Fibroblast of skin of right biceps (primary cell): ENCODE measurements at places on chromosomes 16 and 17.

DNA sequence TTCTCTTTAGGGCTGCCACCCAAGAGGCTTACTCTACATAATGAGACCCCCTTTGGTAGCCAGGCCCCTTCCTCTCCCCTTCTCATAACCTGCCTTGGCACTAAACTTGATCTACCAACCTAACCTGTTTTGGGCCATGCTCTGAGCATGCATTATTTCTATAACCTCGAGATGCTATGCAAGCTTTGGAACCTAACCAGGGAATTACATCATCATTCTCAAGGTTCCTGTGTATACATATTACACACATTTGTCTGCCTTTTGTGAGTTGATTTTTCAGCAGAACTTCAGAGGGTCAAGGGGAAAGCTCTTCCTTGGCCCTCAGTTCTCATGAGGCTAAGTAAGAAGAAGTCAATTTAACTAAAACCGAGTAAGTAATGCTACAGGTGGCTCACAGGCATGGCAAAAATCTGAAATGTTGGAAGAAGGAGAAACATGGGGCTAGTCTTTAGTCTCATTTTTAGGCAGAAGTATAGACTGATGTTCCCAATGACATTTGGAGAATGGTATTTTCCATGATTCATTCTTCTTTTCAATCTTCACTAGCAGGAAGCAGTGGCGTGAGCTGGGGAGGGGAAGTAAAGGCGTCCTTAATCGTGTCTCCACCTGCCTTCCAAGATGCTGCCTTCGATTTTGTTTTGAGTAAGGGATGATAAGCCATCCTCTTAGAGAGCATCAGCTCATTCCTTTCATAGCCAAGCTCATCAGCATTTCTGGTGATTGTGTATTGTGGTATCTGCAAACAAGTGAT, 308.4 kb downstream of the ABCC12 start:
- peak; percentile 45 for DNase-seq

- no peak for DNase-seq
These were observed 153.9 kb upstream of the ZKSCAN2 start for GRCh38 chr16:25411396-25412081.

- peak; percentile 92 for DNase-seq
These were observed 4.5 kb upstream of the HEXIM1 start for GRCh38 chr17:45143767-45144198.

- DNase-seq: peak; percentile 74
These were observed 490.5 kb upstream of the ERCC4 start for GRCh38 chr16:13429416-13429815.

- DNase-seq: peak; percentile 36
These were observed 26.3 kb upstream of the METRNL start for GRCh38 chr17:83053021-83053681.

- peak; percentile 56 for DNase-seq
These were observed 2.9 kb downstream of the RNASEK start for GRCh38 chr17:7014995-7015958.

GRCh38 chr17:61897548-61898180, 30.1 kb downstream of the INTS2 start:
- no peak for DNase-seq

- no peak for DNase-seq
These were observed 97.7 kb downstream of the GSG1L start for GRCh38 chr16:27965801-27966200.

DNA sequence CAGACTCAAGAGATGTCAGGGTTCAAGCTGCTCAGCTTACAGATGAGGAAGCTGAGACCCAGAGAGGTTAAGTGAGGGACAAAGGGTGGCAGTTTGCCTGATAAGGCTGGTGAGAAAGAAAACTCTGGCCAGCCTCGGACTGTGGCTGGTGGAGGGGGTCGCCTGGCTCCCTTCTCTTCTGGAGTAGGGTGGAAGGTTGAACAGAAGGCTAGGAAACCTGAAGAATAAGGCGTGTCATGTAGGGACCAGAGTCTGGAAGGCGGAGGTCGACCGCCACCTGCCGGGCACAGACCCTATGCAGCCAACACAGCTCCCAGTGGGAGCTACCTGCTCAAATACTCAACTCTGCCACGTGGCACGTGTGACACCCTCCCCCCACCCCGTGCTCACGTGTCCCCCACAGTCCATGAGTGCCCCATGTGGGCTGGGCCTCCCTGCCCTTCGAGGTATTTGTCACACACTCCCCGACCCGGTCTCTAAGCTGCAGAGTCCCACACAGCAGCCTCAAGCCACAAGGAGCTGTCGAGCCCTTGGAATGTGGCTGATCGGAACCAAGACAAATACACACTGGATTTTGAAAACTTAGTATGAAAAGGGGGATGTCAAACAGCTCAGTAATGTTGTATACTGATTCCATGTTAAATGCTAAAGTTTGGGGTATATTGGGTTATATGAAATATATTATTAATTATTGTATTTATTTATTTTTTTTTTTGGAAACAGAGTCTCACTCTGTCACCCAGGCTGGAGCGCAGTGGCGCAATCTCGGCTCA, 11.8 kb downstream of the HID1 start:
- DNase-seq: peak; percentile 54

DNA sequence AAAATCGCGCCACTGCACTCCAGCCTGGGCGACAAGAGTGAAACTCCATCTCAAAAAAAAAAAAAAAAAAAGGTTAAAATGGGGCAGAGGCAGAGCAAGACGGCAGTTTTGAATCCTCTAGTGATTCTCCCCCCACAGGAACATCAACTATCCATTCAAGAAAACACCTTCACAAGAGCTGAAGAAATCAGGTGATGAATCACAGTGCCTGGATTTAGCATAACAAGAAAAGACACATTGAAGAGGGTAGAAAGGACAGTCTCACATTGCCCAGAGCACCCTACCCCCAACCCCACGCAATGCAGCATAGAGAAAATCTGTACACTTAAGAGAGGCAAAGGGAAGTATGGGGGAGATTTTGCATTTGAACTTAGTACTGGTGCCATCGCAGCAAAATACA, 28.8 kb upstream of the RNF43 start:
- no peak for DNase-seq

DNA sequence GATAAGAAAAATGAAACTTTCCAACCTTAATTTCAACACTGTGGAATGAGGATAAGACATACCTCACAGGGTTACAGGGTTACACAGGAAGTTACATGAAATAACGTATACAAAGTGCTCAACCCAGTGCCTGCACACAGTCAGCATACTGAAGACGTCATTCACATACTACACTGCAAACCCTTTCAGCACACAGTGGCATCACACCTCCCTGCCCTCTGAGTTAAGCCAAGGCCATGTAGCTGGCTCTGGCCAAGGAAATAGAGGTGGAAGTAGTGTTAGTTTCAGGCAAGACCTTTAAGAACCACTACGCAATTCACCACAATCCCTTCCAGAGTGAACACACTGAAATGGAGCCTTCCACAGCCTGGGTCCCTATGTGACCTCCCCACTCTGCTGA, 46.6 kb upstream of the GSG1L start:
- DNase-seq: no peak

GRCh38 chr17:44972953-44973352, 4.8 kb upstream of the C1QL1 start:
- DNase-seq: peak; percentile 62

DNA sequence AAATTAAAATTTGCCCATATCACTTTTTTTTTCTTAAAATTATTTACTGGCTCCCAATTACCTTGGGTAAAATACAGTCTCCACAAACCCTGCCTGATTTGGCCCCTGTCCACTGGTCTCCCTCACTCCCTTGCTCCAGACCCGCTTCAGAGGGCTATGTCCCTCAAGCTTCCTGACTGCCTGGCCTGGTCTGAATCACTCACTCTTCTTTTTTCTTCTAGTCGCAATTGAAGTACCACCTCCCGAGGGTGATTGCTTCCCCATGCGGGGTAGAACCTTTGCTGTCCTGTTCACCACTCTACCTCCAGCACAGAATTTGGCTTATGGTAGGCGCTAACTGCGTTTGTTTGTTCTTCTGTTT, 598 bp upstream of the PGAP3 start:
- no peak for DNase-seq

DNA sequence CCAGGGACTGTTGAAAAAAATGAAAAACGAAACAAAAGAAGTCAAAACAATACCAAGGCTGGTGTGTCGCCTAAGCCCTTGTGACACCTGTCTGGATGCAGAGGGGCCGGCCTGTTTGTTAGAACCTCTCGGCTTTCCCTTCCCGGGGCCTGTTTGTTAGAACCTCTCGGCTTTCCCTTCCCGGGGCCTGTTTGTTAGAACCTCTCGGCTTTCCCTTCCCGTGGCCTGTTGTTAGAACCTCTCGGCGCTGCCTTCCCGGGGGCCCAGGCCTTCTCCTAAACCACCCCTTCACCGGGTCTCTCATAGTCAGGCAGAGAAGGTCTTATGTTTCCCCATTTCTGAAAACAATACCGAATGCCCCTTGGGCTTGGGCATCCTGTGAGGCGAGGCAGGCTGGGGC, 180.0 kb downstream of the BANP start:
- DNase-seq: no peak

DNA sequence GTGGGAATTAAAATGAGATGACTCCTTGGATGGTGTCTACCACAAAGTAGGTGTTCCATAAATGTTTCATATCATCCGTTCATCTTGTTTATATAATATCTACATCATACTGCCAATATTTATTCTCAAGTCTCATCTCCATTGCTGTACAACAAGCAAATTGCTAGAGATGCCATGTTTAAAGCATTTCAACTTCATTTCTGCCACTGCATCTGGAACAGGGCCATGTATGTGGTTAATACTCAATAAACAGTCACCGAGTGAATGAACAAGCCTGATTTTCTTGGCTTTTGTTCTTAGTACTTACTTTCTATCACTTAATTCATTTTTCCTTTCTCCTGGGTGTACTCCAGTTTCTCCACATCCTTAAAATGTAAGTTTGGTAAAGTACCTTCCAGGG, 107.6 kb downstream of the KCNJ2 start:
- no peak for DNase-seq

GRCh38 chr17:263271-263670, 81.8 kb upstream of the DOC2B start:
- no peak for DNase-seq

DNA sequence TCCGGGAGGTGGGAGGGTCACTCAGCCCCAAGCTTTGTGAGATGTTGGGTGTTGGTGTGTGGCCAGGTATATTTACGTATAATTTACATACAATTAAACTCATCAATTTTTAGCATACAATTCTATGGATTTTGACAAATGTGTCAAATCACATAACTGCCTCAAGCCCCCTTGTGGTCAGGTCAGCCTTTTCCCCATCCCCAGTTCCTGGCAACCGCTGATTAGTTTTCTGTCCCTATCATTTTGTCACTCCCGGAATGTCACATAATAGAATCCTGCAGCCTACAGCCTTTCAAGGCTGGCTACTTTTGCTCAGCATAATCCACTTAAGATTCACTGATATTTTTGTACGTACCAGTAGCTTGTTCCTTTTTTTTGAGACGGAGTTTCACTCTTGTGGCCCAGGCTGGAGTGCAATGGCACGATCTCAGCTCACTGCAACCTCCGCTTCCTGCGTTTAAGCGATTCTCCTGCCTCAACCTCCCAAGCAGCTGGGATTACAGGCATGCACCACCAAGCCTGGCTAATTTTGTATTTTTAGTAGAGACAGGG, 19.3 kb upstream of the RAI1 start:
- no peak for DNase-seq

- no peak for DNase-seq
These were observed 133.2 kb upstream of the PLCG2 start for GRCh38 chr16:81645925-81646324.

GRCh38 chr16:76947749-76948148, 243.2 kb upstream of the MON1B start:
- DNase-seq: peak; percentile 18

GRCh38 chr16:47065766-47066688, 77.7 kb downstream of the NETO2 start:
- no peak for DNase-seq

DNA sequence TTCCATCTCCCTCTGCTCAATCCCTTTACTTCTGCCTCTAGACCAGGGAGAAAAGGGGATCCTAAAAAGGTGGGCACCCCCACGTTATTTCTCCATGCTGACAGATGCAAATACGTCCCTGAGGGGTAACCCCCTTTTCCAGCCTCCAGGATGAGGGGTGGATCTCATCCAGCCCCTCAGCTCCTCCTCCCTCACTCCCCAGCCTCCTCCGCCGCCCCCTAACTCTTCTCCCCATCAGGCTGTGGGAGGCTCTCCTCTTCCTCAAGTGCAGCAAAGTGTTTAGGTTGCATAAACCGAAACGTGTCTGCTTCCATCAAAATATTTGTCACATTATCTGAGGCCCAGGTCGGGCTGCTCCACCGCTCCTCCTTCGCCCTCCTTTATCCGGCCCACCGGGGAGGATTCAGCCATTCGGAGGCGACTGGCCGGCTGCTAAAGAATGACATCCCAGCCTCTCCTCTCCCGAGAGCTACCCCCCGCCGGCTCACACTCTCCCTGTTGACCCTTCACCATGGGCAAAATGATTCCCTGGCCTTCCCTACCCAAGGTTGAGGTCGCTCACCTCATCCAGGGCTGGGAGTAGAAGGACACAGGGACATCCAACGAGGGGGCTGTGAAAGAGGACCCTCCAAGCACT, 1.2 kb upstream of the C1QL1 start:
- no peak for DNase-seq

DNA sequence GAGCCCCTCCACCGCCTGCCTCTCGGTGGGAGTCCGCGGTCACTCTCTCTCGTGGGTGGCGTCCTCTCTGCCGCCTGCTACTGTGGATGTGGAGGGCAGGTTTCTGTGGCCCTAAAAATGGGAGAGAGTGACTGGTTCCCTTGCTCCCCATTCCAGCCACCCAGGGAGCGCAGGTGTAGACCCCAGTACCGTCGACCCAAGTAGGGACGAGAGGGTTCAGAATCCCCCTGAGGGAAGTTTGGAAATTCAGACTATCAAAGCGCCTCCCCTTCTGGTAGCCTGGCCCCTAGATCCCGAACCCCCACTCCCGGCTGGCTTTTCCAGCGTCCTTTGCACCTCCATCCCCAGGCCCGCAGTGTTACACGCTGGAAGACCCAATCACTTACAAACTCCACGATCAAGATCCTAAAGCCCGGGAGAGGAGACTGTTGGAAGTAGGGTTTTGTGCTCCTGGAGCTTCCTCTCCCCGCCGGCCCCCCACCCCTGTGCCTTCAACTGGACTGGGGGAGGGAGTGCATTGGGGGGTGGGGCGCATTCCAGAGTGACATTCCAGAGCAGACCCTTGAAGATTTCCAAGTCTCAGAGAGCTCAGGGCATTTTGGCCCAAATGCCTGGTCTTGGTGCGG, 991 bp downstream of the GPRC5C start:
- no peak for DNase-seq

DNA sequence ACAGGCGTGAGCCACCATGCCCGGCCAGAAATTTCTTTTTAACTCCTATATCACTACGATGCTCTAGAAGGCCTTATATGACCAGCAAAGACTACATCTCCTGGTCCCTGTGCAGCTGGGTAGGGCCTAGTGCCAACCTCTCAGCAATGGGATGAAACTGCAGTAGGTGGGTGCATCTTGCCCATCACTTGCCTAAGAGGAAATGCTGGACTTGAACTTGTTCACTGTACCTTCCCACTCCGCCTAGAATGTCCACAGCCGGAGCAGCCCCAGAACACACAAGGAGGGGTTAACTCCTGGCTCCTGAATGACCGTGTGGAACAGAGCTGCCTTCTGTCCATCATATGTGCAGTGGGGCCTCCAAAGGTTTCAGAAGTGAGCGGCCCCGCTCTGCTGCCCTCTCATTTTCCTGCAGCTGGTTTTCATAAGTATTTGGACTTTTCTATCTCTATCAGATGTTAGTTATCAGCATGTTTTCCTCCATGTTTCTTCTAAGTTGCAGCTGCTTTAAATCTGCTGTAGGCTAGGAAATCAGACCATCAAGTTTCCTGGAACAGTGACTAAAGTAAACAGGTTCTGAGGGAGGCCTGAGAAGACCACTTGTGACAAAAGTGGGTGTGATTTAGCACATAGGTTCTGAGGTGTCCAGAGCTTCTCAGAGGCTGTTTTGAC, 52.5 kb downstream of the WSB1 start:
- DNase-seq: no peak

GRCh38 chr17:15260376-15261257, 4.5 kb downstream of the PMP22 start:
- DNase-seq: peak; percentile 91
